ENCODE measurements at places on chromosomes 3 and 15. TPM values are rescaled to one million over a fixed set of nuclear protein-coding genes. Genes with fewer than 3 reads are reported as not detected.

- peaks cover 12% of the 10 kb centered on the region for H3K4me1 ChIP-seq
- no peak overlapping the region for H3K4me3 ChIP-seq
- H3K27me3 ChIP-seq: peaks cover 29% of the 10 kb centered on the region
Measured at GRCh38 chr3:24523215-24523614, 28.6 kb upstream of the THRB start.

GRCh38 chr15:31245135-31245689 is 81.4 kb upstream of the KLF13 start:
- H3K27me3 ChIP-seq: no peaks in the 10 kb centered on the region

GRCh38 chr3:127158614-127159229 is 34.2 kb upstream of the PRR23E start:
- no peak for DNase-seq
- no peak overlapping the region for H3K27ac ChIP-seq
- no peaks in the 10 kb centered on the region for H3K36me3 ChIP-seq
- H3K27me3 ChIP-seq: no peaks in the 10 kb centered on the region
- H3K4me3 ChIP-seq: no peak overlapping the region
- H3K4me1 ChIP-seq: peaks cover 27% of the 10 kb centered on the region

DNA sequence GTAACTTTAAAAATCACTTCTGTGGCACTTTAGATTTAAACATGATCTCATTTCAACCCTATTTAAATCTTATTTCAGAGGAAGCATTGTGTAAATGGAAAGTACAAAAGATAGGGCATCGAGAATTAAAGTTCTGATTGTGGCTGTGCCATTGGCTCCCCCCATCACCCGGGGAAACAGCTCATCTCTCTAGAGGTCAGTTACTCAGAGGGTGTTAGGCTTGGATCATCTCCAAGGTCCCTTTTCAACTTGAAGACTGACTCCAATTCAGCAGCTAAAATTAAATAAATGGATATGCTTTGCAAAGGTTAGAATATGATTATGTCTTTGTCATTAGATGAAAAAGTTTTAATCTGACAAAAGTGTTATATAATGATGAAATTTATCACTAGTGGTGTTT is 20.1 kb downstream of the CADM2 start:
- H3K27ac ChIP-seq: no peak overlapping the region
- no peaks in the 10 kb centered on the region for H3K27me3 ChIP-seq
- H3K4me1 ChIP-seq: no peaks in the 10 kb centered on the region
- H3K4me3 ChIP-seq: no peak overlapping the region
- no peaks in the 10 kb centered on the region for H3K36me3 ChIP-seq
- DNase-seq: no peak

- H3K36me3 ChIP-seq: no peaks in the 10 kb centered on the region
- H3K4me1 ChIP-seq: peaks cover 11% of the 10 kb centered on the region
- no peak for DNase-seq
- H3K4me3 ChIP-seq: no peak overlapping the region
Measured at GRCh38 chr15:100202309-100202960, 139.3 kb downstream of the ADAMTS17 start.

- H3K27me3 ChIP-seq: no peaks in the 10 kb centered on the region
- no peak overlapping the region for H3K4me3 ChIP-seq
- H3K36me3 ChIP-seq: no peaks in the 10 kb centered on the region
Measured at GRCh38 chr3:114700637-114701234, 406.9 kb downstream of the TIGIT start.

- H3K27ac ChIP-seq: no peak overlapping the region
- DNase-seq: no peak
- H3K27me3 ChIP-seq: no peaks in the 10 kb centered on the region
- no peaks in the 10 kb centered on the region for H3K36me3 ChIP-seq
Measured at GRCh38 chr3:44237161-44237560, 4.5 kb upstream of the TOPAZ1 start.

GRCh38 chr3:16498130-16498890 is 15.2 kb downstream of the RFTN1 start:
- H3K4me3 ChIP-seq: no peak overlapping the region
- no peaks in the 10 kb centered on the region for H3K4me1 ChIP-seq
- no peak overlapping the region for H3K27ac ChIP-seq
- DNase-seq: no peak
- H3K27me3 ChIP-seq: no peaks in the 10 kb centered on the region
- no peaks in the 10 kb centered on the region for H3K36me3 ChIP-seq

- H3K27ac ChIP-seq: no peak overlapping the region
- no peaks in the 10 kb centered on the region for H3K4me1 ChIP-seq
- DNase-seq: no peak
- H3K36me3 ChIP-seq: no peaks in the 10 kb centered on the region
- no peaks in the 10 kb centered on the region for H3K27me3 ChIP-seq
Measured at GRCh38 chr3:11077466-11077865, 76.8 kb upstream of the HRH1 start.

DNA sequence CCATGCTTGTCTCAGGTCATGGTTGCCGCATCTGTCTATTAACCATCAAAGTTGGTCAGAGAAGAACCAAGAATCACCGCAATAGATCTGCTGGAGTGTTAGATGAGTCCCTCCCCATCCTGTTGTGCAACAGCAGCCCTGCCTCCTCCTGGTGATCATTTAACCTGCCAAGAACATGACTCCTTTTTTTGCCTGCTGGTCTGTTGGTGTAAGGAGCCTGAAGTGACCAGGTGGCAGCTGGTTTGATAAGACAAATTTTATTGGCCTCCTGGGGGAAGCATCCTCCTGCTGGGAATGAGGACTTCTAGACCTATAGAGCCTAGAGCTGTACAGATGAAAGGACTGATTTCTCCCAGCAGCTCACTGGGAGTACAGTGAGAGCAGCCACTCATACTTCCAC is 43.5 kb upstream of the RAF1 start:
- H3K27me3 ChIP-seq: no peaks in the 10 kb centered on the region
- H3K27ac ChIP-seq: no peak overlapping the region
- H3K4me1 ChIP-seq: peaks cover 2% of the 10 kb centered on the region
- DNase-seq: no peak
- H3K36me3 ChIP-seq: no peaks in the 10 kb centered on the region

DNA sequence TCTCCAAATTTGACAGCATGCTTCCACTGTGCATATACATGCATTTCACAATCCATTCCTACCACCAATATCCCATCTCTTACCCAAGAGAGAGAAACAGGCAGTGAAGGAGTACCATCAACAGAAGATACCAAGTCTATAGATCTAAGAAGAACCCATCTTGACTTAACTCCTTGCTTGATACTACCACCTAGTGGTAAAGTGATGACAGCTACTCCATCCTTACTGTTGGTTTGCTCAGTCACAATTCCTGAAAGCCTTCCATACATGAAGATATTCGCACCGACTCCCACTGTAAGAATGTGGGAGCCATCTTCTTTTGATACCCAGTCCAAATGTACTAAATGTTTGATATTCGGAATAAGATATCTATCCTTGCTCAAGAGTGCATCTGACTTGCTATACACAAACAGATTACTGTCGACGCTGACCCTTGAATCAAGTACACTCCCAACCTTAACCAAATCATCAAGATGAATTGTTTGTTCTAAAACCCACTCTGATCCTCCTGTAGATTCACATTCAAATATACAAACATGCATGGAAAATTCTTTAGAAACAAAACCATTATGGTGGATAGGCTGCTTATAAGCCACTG is 123.1 kb downstream of the DMXL2 start:
- no peaks in the 10 kb centered on the region for H3K4me1 ChIP-seq
- peaks cover 4% of the 10 kb centered on the region for H3K36me3 ChIP-seq
- H3K27ac ChIP-seq: no peak overlapping the region
- no peak overlapping the region for H3K4me3 ChIP-seq
- H3K27me3 ChIP-seq: no peaks in the 10 kb centered on the region

- no peaks in the 10 kb centered on the region for H3K27me3 ChIP-seq
- DNase-seq: no peak
- H3K4me3 ChIP-seq: no peak overlapping the region
Measured at GRCh38 chr3:11452885-11453847, 181.0 kb downstream of the ATG7 start.

- no peak for DNase-seq
- H3K4me3 ChIP-seq: no peak overlapping the region
- peaks cover 31% of the 10 kb centered on the region for H3K4me1 ChIP-seq
- no peaks in the 10 kb centered on the region for H3K27me3 ChIP-seq
- peaks cover 14% of the 10 kb centered on the region for H3K36me3 ChIP-seq
Measured at GRCh38 chr15:66723826-66724731, 22.0 kb downstream of the SMAD6 start.

- no peak for DNase-seq
- peak within 1 kb of the TSS; percentile 95 for H3K27ac ChIP-seq
- peak within 1 kb of the TSS; percentile 93 for H3K4me3 ChIP-seq
Measured at GRCh38 chr3:160755776-160756304, at the start of gene PPM1L. TSS of gene PPM1L (plus strand) at chr3:160756231.

DNA sequence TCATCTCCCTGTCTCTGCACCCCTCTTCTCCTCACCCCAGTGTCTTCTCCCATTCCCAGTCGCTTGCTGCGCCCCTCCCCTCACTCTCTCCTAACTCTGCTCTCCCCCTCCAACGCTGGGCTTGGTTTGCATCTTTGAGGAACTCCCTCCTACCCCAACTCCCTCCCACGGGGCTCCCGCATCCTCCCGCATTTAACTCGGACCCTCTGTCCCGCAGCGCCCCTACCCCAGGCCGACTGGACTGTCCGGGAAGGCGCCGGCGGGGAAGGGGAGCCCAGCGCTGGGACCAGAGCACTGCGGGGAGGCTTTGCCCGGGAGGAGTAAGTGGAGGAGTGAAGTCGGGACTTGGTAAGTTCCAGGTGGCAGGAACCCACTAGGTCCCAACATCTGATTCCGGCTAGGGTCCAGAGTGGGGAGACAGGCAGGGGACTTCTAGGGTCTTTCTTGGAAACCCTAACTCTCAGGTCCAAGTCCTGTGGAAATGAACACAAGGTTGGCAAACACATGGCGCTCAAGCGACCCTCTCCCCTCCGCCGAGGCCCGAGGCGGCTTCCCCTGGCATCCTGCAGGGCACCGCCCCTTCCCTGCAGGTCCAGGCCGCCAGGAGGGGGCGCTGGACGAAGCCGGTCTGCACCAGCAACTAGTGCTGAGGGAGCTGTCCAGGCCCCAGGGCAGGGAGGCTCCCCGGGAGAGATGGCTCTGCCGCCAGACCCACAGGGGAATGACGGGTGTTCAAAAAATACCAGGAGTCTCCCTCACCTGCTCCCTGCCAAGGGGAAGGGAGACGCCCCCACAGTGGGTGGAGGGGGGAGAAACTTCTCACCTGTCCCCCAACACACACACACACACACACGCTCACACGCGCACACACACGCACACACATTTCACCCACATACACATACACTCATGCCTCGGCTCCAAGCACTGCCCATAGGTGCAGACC is 53.2 kb downstream of the LHFPL4 start:
- peaks cover 7% of the 10 kb centered on the region for H3K27me3 ChIP-seq
- H3K4me3 ChIP-seq: peak overlapping the region; percentile 9
- no peak for DNase-seq

GRCh38 chr3:43246976-43247375 is 39.4 kb upstream of the SNRK start:
- H3K4me3 ChIP-seq: no peak overlapping the region
- H3K4me1 ChIP-seq: peaks cover 3% of the 10 kb centered on the region
- H3K27me3 ChIP-seq: no peaks in the 10 kb centered on the region
- H3K36me3 ChIP-seq: no peaks in the 10 kb centered on the region
- DNase-seq: peak; percentile 12

GRCh38 chr3:147391781-147392624 is 14.3 kb downstream of the ZIC4 start:
- DNase-seq: no peak
- peaks cover 100% of the 10 kb centered on the region for H3K27me3 ChIP-seq
- peaks cover 17% of the 10 kb centered on the region for H3K36me3 ChIP-seq
- peak overlapping the region; percentile 98 for H3K27ac ChIP-seq
- H3K4me3 ChIP-seq: peak overlapping the region; percentile 57
- peaks cover 63% of the 10 kb centered on the region for H3K4me1 ChIP-seq

DNA sequence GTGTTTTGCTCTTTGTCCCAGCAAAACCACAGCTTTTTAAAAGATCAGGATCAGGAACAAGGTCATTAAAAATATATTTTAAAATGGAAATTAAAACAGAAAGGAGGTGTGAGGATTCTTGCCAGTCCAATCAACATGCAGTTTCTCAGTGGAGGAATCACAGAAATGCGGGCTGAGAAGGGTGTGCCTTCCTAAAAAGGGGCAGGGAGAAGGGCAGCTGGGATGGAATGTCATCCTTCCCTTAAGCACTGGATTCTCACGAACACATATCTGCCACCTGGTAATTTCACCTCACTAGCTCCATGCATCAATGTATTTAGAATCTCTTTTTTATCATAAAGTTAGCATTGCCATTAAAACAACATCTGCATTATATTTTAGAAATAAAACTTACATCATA is 21.4 kb downstream of the ABI3BP start:
- H3K36me3 ChIP-seq: no peaks in the 10 kb centered on the region
- no peak overlapping the region for H3K4me3 ChIP-seq
- no peak for DNase-seq
- no peaks in the 10 kb centered on the region for H3K27me3 ChIP-seq

DNA sequence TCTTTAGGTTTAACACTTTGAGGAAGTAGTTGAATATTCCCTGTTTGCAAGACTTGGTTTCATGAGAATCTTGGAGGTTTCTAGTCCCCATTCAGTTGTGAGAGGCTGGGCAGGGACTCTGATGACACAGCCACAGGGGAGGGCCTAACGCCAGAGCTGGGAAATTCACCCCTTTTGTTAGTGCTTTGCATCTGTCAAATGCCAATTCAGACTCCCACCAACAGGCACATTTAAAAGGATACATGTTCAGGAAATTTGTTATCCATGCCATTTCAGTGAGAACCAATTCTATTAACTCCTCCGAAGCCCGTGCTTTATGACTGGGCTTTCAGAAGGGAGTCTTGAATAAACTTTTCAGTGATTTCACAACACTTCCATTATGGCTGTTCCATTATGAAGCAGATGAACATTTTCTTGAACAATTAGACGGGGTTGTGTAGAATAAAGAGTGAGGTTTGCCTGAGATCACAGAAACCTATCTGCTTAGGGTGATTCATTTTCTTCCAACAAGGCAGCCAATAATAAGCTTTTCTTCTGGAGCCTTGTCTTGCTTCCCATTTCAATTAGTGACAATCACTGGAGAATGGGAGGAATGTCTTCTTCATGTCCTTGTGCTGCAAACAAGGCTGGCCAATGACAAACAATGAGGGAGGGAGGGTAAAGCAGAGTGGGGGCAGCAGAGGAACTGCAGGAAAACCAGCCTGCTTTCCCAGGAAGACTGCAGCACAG is 90.6 kb downstream of the SOX14 start:
- peaks cover 9% of the 10 kb centered on the region for H3K4me1 ChIP-seq
- H3K27me3 ChIP-seq: peaks cover 22% of the 10 kb centered on the region
- no peak overlapping the region for H3K4me3 ChIP-seq
- DNase-seq: peak; percentile 49

- H3K4me3 ChIP-seq: no peak overlapping the region
- H3K4me1 ChIP-seq: peaks cover 16% of the 10 kb centered on the region
- H3K36me3 ChIP-seq: no peaks in the 10 kb centered on the region
- DNase-seq: no peak
- no peak overlapping the region for H3K27ac ChIP-seq
Measured at GRCh38 chr15:27707257-27707656, 391.9 kb downstream of the OCA2 start.

- H3K27me3 ChIP-seq: no peaks in the 10 kb centered on the region
- peak; percentile 31 for DNase-seq
- H3K36me3 ChIP-seq: no peaks in the 10 kb centered on the region
Measured at GRCh38 chr3:100002599-100003350, 111.5 kb downstream of the FILIP1L start.

CELF6 gene
- 8.5 TPM for total RNA-seq

ACTRT3 gene
- 6.0 TPM for total RNA-seq

VGLL4 gene
- 174 TPM for total RNA-seq

SPSB4 gene
- 5.3 TPM for total RNA-seq

CLDN11 gene
- 413 TPM for total RNA-seq

LINGO1 gene
- 13.7 TPM for total RNA-seq

PXK gene
- 43.6 TPM for total RNA-seq
